Foreskin fibroblast (primary cell): ENCODE measurements at places on chromosomes 3 and 15.

GRCh38 chr3:51501833-51502561 is 2.2 kb upstream of the DCAF1 start:
- peak; percentile 51 for DNase-seq

GRCh38 chr15:66138892-66139590 is 114.5 kb downstream of the MEGF11 start:
- DNase-seq: no peak

GRCh38 chr15:96501362-96501761 is 170.9 kb downstream of the NR2F2 start:
- no peak for DNase-seq

GRCh38 chr3:139259398-139259797 is 84.4 kb upstream of the MRPS22 start:
- DNase-seq: no peak

DNA sequence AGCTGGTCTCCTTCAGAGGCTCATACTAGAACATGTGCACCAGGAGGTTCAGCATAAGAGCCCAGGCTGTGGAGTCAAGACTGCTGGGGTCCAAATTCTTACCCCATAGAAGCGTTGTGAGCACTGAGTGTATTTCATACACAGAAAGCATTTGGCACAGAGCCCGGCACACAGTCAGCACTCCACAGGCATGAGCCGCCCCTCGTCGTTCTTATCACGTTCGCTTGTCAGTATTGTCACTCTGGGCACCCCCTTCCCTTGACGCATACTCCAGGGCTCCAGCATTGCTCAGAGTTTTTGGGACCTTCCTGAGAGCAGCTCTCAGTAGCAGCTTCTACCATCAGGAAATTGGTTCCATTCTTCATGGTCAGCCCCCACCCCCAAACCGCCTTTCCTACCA is 25.2 kb downstream of the CORO2B start:
- DNase-seq: no peak

- no peak for DNase-seq
Measured at GRCh38 chr15:60121845-60122244, 117.7 kb downstream of the FOXB1 start.

DNA sequence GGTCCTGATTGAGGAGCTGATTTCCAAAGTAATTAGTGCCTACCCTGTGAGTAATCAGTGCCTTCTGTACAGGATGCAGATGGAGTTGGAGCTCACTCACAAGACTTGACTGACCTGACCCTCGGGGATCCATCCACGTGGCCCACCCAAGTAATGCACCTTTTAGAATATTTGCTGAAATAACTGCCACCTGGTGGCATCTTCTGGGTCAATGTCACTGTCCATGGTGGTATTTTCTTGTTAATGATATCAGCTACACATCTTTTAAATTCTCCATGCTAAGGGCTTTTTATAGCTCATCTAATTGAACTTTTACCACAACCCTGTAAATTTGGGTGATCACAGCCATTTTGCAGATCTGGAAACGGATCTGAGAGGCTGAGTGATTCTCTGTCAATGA is 74.3 kb upstream of the ANKRD34C start:
- DNase-seq: no peak

DNA sequence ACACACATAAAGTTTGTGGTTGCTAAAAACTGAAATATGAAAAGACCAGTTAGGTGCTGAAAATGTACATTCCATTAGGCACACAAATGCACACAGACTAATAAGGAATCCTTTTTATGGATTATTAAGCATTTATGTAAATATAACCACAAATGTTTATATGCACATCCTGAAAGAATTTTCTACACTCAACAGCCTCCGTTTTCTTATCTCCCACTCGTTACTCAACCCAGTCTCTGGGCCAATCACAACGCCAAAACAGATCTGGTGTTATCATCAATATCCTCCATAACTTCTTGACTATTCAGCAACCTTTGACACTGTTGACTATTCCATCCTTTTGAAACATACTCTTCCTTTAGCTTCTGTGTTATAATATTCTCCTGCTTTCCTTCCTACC is 136.4 kb downstream of the ATP8B4 start:
- DNase-seq: no peak

GRCh38 chr15:39447881-39448280 is 133.0 kb upstream of the THBS1 start:
- DNase-seq: no peak

DNA sequence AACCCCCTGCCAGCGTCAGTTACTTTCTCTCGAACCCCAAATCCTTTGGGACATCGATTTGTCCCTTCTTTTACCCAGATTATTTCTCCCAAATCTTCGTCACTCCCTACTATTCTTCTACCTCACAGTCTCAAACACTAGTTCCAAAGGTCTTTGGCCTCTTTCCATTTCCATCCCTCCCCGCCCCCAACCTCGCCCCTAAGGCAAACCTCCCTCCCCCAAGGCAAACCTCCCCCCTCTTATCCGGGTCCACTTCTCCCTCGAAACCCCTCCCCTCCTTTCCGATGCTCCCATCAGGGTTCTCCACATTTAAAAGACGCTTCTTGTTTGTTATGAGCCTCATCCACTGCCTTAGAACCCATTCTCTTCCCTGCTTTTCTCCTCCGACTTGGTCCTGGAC is 583 bp downstream of the EAF1 start:
- no peak for DNase-seq

- DNase-seq: peak; percentile 26
Measured at GRCh38 chr3:99562138-99562537, 76.3 kb upstream of the COL8A1 start.
